ENCODE measurements at places on chromosomes 16 and 17. TPM values are rescaled to one million over a fixed set of nuclear protein-coding genes. Genes with fewer than 3 reads are reported as not detected.

DNA sequence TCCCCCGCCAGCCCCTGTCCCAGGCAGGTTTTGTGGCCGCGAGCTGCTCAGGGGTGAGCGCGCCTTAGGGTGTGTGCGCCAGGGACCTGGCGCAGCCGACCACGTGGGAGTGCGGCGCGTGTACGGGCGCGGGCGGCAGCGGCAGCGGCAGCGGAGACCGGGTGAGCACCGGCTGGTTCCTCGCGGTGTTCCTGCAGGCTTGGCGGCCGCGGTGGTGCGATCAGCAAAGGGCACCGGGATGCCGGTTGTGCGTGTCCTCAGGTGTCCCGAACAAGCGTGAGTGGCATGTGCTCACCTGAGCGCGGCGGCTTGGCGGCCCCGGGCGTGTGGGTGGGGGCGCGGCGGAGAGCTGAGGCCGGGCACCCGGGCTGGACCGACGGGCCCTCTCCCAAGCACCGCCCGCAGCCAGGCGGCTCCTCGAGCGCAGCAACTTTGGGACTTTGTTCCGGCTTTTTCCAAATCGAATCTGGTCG lies 381 bp upstream of the HSD11B2 start:
- peak; percentile 48 for DNase-seq

DNA sequence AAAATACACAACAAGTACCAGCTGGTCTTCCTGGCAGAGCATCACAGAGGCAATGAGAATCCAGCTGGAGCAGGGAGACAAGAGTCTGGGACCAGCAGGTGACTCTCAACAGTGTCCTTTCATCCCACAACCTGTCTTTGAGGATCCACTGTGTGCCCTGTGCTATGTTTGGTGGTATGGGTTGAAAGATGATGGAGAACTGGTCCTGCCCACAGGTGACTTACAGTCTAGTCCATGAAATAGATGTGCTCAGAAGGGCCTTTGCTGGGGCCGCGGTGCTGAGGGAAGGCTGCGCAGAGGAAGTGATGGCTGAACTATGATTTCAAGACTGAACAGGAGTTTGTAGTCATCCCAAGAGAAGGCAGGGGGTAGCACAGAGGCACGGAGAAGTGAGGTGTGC lies 17.9 kb downstream of the WNT3 start:
- DNase-seq, result no peak

GRCh38 chr17:17752821-17753321 lies 71.6 kb downstream of the RAI1 start:
- no peak for DNase-seq

GRCh38 chr16:13660807-13661206 lies 259.1 kb upstream of the ERCC4 start:
- no peak for DNase-seq

DNA sequence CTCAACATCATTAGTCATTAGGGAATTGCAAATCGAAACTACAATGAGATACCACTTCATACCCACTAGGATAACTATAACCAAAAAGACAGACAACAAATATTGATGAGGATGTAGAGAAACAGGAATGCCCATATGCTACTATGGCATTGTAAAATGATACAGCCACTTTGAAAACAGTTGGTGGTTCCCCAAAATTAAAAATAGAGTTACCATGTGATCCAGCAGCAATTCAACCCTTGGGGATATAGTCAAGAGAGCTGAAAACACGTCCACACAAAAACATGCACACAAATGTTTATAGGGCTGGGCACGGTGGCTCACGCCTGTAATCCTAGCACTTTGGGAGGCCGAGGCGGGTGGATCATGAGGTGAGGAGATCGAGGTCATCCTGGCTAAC lies 10.0 kb upstream of the PECAM1 start:
- no peak for DNase-seq

DNA sequence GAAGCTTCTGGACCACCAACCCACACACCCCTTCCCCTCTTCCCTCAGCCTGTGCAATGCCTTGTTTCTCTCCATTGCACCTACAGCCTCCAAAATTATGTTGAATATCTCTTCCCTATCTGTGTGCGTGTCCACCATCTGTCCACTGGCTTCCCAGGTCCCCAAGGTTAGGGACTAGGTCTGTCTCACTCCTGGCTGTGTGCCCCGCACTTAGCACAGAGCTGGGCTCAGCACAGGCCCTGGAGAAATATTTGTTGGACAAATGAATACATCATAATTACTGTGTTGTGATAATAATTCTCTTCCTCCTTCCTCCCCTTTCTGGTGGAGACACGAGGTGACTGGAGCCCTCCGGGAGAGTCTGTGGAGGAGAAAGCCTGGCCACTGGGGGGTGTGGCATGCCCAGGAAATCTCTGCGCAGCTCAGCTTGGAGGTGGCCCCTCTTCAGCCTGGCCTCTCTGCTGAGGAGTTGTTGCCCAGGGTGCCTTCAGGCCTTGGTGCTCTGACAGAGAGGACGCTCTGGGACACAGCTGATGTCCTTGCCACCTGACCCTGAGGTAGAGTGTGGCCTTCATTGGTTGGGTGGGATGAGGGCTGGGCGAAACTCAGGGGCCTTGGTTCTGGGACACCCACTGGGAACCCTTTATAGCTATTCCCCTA lies 3.3 kb upstream of the BRD7 start:
- DNase-seq, result no peak

DNA sequence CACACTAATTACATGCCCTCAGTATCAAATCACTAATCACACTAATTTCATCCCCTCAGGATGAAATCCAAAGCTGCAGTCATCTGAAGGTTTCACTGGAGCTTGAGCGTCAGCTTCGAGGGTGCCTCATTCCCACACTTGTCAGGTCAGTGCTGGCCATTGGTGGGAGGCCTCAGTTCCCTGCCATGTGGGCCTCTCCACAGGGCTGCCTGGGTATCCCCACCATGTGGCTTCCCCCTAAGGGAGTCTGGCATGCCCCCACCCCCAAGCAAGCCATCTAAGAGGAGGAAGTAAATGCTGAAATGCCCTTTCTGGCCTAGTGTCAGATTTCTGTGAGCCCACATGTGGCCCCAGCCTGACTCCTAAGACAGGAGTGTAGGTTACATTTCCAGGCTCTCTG lies 78.6 kb upstream of the CDH5 start:
- DNase-seq, result no peak

CNGB1 gene
- not detected for total RNA-seq

DNA sequence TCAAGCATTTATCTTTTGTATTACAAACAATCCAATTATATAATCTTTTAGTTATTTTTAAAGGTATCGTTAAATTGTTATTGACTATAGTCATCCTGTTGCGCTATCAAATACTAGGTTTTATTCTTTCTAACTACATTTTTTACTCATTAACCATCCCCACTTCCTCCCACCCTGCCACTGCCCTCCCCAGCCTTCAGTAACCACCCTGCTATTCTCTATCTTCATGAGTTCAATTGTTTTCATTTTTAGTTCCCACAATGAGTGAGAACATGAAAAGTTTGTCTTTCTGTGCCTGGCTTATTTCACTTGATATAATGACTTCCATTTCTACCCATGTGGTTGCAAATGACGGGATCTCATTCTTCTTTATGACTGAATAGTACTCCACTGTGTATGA lies 94.1 kb upstream of the MYOCD start:
- no peak for DNase-seq

SLC26A11 gene
- 7.5 TPM for total RNA-seq

DNA sequence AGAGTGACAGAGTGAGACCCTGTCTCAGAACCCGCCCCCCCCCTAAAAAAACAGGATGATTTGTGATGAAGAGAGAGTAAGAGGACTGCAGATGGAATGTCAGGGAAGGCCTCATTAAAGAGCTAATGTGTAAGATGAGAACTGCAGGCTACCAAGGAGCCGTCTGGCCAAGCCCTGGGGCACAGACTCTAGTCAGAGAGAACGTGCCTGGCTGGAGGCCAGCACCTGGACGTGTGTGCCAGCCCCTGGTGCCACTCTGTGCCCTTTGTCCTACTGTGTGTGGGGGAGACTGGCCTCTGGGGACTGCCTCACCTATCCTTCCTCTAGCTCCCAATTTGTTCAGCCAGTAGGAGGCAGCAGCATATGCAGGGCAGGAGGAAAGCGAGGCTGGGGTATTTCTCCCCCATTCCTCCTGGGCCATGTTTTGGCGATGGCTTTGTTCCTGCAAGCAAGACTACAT lies 37.1 kb downstream of the KNOP1 start:
- DNase-seq, result no peak

SLC12A3 gene
- 5.0 TPM for total RNA-seq

JPH3 gene
- total RNA-seq, result not detected

GRCh38 chr17:1188812-1189504 lies 9.2 kb upstream of the ABR start:
- DNase-seq, result no peak

GRCh38 chr16:74902161-74902560 lies 82.8 kb downstream of the WDR59 start:
- no peak for DNase-seq

GRCh38 chr16:68179855-68180254 lies 56.1 kb downstream of the ESRP2 start:
- no peak for DNase-seq

GRCh38 chr17:75872434-75873351 lies 5.7 kb downstream of the TRIM47 start:
- no peak for DNase-seq

DNAH17 gene
- total RNA-seq, result 0.29 TPM

GRCh38 chr16:63289834-63290460 lies 1253.7 kb upstream of the CDH8 start:
- no peak for DNase-seq

DNA sequence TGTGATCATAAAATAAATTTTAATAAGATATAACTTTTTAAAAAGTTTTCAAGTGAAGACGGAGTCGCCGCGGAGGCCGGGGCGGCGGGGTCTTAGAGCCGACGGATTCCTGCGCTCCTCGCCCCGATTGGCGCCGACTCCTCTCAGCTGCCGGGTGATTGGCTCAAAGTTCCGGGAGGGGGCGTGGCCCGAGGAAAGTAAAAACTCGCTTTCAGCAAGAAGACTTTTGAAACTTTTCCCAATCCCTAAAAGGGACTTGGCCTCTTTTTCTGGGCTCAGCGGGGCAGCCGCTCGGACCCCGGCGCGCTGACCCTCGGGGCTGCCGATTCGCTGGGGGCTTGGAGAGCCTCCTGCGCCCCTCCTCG lies at the start of gene FOXC2:
FOXC2 (plus strand) TSS at position 229 of the 365 bp plus-strand sequence. CDS start 507 bp downstream, outside the sequence.
- no peak for DNase-seq

DCUN1D3 gene
- 4.7 TPM for total RNA-seq

DNA sequence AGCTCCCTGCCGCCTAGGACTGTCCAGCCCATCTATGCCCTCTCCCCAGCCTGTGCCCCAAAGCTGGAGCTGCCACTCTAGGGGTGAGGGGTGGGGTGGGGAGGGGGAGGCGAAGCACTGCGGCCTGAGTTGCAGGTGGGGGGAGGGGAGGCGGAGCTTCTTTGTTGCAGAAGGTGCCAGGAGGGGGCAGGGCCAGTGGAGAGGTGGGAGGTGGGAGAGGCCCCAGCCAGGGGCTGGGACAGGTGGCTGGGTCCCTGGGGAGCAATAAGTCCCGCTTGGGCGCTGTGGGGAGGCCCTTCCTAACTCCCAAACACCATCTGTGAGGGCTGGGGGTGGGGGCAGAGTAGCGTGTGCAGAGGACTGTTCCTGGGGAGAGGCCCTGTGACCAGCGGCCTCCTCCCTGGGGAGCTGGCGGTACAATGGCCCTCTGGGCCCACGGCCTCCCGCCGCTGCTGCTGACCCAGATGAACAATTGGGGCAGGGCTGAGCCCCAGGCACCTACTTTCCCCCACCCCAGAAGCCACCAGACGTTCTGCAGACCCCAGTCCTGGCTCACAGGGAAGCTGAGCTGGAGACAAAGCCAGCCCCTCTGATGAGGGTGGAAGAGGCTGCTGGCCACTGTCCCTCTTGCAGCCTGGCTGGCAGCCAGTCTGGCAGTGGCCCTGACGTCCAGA lies 2.2 kb upstream of the NTN3 start:
- no peak for DNase-seq

DNA sequence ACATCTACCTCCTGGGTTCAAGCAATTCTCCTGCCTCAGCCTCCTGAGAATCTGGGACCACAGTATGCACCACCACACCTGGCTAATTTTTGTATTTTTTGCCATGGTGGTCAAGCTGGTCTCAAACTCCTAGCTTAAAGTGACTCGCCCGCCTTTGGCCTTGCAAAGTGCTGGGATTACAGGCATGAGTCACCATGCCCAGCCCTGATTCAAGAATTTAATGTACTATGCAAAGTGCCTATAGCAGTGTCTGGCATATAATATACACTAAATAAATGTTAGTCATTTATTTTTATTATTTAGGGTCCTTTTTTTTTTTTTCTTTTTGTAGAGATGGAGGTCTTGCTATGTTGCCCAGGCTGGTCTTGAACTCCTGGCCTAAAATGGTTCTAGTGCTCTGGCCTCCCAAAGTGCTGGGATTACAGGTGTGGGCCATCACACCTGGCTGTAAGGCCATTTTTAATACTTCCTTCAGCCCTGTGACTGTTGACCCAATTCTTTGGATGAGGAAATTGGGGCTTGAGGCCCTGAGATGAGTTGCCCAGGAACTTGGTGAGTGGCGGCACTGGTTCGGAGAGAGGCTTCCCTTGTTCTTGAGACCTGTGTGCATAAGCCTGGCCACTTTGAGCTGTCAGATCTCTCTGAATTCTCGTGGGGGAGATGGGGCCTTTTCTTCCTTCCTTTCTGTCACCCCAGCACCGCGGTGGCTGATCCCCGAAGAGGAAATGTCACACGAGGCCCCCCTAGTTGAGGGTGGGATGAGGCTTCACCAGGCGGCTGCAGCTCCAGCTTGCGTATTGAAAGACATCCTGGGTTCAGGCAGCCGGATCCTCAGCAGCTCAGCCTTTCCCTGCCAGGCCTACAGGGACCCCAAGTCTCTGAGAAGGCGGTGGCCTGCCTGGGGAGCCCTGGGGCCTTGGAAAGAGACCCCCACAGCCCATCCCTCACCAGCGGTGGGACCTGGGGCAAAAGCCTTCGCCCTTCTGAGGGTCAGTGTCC lies 38.7 kb downstream of the LAT start:
- no peak for DNase-seq

GRCh38 chr16:80541306-80541694 lies 507 bp downstream of the DYNLRB2 start:
- DNase-seq, result no peak

DNA sequence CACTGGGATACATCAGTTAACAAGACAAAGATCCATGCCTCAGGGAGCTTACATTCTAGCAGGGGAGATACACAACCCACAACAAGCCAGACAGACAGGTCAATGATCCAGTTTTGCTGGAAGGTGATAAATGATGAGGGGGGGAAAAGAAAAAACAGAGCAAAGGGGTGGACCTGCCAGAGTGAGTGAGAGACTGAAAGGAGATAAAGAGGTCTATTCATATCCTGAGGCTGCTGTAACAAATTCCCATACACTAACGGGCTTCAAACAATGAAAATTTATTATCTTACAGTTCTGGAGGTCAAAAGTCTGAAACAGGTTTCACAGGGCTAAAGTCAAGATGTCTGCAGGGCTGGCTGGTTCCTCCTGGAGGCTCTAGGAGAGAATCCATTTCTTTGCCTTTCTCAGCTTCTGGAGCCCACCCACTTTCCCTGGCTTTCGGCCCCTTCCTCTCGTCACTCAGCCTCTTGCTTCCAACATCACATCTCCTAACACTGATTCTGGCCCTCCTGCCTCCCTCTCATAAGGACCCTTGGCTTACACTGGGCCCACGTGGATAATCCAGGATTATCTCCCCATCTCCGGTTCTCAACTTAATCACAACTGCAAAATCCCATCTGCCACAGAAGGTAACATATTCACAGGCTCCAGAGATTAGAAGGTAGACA lies 81.5 kb downstream of the GAS7 start:
- DNase-seq, result no peak

SCN4A gene
- 0.78 TPM for total RNA-seq

- no peak for DNase-seq
These were observed 27.0 kb upstream of the NFAT5 start for GRCh38 chr16:69538808-69539207.

GRCh38 chr17:68955181-68955841 lies at the start of gene ABCA8:
Gene ABCA8, minus strand, starts transcription at chr17:68955392. Its CDS starts 13,358 bp downstream, at chr17:68942034.
- no peak for DNase-seq
